ENCODE measurements at places on chromosomes 4 and X.

GRCh38 chr4:98639523-98639922 is 18.9 kb downstream of the TSPAN5 start:
- no peak for DNase-seq

GRCh38 chr4:5962416-5962815 is 55.8 kb downstream of the C4orf50 start:
- DNase-seq: no peak

GRCh38 chr4:135274416-135274815 is 1072.8 kb upstream of the PABPC4L start:
- DNase-seq: no peak

GRCh38 chrX:46686003-46686645 is 72.8 kb downstream of the SLC9A7 start:
- DNase-seq: peak; percentile 19

- DNase-seq: no peak
These were observed 531.7 kb upstream of the FTHL17 start for GRCh38 chrX:31603411-31604120.

DNA sequence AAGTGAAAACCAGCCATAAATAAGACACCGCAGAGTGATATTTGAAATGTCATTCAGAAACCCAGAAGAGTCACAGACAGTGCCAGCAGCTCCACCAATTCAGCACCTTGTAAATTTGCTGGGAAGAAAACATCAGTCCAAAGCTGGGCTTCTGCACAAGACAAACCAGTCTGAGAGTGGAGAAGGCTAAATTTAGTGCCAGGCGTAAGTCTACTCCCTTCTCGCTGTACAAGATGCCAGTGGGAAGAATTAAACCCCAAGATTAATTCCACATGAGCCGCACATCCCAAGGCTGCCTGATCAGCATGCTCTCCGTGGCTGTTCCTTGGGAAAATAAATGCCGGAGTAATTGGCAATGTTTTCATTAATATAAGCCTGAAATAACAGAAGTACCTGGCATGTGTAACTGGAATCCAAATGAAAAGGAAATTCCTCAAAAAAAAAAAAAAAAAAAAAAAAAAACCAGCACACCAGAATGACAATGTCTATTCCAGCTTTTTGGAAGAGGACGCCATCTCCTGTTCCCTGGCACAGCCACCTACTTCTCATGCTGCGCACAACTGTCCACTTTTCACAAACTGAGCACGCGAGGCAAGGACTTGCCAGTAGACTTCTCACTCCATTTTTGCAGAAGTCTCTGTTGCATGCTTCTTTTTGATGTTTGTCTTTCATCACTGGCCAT is 95.5 kb downstream of the NSUN7 start:
- no peak for DNase-seq

- DNase-seq: no peak
These were observed 35.3 kb downstream of the NBDY start for GRCh38 chrX:56764153-56764974.

DNA sequence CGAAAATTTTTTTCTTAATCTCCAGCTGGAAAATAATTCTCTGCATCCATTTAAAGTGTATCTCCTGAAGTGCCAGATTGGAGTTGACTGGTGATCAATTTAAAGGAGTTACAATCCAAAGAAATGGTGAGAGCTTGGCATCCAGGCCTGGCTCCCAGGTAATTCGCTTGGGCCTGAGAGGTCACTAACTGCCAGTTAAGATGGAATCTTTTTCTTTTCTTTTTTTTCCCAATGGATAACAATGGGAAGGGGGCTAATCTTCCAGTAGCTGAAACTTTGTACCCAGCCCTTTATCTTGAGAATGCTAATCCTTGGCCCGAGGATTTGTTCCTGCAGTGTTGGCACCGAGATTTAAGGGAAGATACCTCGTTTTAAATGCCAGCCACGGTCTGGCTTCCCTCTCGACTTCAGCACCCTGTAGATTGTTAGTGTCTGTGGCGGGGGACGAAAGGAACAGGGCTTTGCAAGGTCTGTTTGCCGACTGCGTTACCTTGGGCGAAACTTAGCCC is 13.3 kb upstream of the PITX2 start:
- DNase-seq: no peak

Data from NCI-H345 (cell line).